ENCODE measurements at places on chromosomes 12 and 14.

DNA sequence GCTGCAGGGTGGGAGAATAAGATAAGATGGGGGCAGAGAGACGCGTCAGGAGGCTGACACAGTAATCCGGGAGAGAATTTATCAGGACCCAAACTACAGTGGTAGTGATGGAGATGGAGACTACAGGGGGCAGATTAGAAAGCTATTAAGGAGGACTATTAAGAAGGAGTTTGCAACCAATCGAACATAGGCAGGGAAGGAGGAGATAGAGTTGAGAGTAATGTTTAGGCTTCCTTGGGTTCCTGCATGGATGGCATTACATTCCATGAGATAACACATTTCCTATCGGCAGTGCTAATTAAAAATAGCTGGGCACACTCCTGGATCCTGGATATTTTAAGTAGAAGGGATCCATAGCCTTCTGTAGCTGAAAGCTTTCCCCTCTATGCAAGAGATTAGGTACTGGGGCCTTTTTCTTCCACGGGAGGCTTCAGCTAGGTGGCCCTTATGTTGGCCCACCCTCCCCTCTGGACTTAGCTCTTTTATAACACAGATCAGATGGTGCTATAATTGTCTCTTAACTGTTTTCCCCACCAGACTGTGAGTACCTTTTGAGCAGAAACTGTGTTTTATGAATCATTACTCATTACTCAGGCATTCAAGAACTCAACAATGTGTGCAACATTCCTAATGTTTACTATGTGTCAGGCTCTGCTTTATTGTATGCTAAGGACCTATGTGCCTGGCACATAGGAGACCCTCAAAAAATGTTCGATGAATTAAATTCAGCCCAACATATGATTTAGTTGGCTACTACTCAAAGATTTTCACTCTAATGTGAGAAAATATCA is 113.0 kb downstream of the RMST start:
- no peak for DNase-seq

- DNase-seq: no peak
Observed at GRCh38 chr14:104140463-104141331, 2.3 kb downstream of the KIF26A start.

- no peak for DNase-seq
Observed at GRCh38 chr14:21205678-21206581, 50.1 kb upstream of the OR5AU1 start.

DNA sequence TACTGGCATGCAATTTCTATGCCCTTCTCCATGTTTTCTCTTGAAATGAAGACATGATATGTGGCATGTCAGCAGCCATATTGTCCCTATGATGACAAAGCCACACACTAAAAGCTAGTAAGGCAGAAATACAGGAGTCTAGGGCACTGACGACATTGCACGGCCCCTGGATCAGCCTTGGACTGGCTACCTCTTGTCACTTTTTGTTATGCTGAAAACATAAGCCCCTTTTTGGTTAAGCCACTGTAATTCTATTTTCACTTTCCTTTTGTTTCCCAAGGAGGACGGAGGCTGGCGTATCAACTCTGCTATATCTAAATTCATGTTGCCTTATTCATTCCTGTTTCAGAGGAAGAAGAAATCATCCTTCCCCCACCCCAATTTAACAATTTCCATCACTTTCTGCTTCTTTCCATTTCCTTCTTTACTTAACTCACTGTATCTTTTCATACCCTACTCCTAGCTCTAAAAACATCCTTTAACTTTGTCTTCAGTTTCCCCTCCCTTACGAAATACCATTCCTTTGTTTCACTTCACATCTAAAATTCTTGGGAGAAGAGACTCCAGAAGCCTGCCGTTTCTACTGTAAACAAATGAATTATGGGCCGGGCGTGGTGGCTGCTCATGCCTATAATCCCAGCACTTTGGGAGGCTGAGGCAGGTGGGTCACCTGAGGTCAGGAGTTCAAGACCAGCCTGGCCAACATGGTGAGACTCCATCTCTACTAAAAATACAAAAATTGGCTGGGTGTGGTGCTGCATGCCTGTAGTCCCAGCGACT is 364.1 kb downstream of the PCNX1 start:
- no peak for DNase-seq

- no peak for DNase-seq
Observed at GRCh38 chr12:14937014-14937413, 1.3 kb downstream of the ERP27 start.

- no peak for DNase-seq
Observed at GRCh38 chr12:11014234-11014633, 8.2 kb downstream of the TAS2R19 start.

Measured in NCI-H1092 treated with DMSO at 0.1 percent for 48 hours (cell line).